ENCODE measurements at places on chromosomes 16 and 17. TPM values are rescaled to one million over a fixed set of nuclear protein-coding genes. Genes with fewer than 3 reads are reported as not detected.

CACNG3 gene
- not detected for total RNA-seq

DNA sequence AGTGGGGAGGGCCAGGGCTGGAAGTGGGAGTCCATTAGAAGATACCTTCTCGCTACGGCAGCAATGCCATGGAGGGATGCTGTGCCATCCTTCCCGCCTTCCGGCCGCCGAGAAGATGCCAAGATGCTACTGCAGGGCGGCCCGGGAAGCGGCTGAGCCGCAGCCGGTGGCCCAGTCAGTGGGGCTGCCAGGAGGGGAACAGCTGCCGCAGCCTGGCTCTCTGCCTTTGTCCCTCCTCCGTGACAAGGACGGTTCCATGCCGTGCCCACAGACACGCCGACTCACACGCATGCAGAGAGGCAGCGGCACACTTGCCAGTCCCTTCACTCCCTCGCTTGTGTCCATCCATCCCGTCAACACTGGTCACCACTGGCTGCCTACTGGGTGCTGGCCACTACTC is 20.2 kb upstream of the NCBP3 start:
- no peak for DNase-seq

DNA sequence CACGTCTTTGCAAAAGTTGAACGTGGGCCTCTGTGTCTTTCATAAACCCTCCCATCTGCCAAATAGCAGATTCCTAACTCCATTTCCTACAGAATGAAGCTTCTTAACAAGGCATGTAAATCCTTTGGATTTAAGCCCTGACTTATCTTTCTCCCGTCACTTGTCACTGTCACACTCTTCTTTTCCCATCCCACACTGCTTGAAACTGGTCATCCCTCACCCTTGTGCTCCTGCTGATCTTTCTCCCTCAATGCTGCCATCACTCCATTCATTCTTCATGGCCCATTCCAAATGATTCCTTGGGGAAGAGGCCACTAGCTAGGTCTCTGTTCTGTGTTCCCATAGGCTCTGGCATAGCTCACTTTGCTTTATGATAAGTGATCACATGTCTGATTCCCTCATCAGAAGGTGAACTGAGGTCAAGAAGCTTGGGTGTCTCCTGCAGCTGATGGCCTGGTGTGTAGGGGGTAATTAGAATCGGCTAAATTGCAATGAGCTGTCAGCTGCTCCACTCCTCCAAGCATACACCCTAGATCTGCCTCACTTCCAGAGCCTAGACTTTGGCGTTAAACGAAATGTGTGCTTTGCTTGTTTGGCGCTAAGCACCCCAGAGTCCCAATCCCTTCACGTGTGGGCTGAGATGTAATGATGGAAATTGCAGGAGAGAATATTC is 61.7 kb downstream of the PECAM1 start:
- DNase-seq, result no peak

NOD2 gene
- total RNA-seq, result 7.4 TPM

DNA sequence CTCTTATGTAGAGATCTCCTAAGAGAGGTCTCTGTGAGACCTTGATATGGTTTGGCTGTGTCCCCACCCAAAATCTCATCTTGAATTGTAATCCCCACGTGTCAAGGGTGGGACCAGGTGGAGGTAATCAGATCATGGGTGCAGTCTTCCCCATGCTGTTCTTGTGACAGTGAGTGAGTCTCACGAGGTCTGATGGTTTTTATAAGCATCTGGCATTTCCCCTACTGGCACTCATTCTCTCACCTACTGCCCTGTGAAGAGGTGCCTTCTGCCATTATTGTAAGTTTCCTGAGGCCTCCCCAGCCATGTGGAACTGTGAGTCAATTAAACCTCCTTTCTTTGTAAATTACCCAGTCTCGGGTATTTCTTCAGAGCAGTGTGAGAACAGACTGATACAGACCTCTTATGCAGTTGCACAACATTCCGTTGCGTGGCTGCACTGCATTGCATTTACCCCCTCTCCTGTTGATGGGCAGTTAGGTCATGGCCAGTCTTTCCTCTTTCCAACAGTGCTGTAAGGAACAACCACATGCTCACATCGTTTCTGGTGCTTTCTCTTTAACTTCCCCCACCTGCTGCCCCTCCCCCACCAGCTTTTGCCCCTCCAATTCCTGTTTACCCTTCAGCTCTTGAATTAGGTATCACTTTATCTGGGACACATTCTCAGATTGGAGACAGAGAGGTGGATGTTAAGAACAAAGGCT is 43.6 kb upstream of the MED9 start:
- DNase-seq, result no peak

DNA sequence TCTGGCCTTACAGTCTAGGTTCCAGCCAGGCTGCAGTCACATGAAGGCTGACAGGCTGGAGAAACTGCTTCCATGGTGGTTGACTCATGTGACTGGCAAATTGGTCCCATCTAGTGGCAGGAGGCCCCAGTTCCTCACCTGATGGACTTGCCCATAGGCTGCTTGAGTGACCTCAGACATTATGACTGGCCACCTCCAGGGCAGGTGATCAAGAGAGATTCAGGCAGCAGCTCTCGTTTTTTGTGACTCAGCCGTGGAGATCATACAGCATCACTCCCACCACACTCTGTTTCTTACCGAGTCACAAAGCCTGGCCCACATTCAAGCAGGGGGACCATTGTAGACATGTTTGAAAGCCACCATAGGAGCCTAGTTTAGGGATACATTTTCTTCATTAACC is 34.5 kb downstream of the SIAH1 start:
- no peak for DNase-seq

DNA sequence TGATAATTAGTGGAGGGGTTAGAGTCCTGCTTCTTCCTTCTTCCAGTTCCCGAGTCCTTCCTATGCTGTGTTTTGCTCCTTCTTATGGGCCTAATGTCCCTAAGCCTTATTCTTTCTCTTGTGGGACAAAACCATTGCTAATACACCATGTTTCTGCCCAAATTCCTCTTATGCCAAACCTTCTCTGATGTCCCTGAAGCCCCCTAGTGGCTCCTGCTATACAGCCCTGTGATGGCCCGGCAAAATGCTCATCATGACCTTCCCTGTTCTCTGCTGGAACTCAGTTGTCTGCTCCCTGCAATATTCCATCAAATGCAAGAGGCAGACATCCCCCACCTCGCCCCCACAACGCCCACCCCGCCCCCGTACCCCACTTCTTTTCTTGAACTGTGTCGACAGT is 171.6 kb downstream of the CDH11 start:
- DNase-seq, result no peak

GPR139 gene
- not detected for total RNA-seq

- no peak for DNase-seq
Observed at GRCh38 chr16:70686376-70687101, 686 bp upstream of the MTSS2 start.

CX3CL1 gene
- 117 TPM for total RNA-seq

- DNase-seq, result no peak
Observed at GRCh38 chr16:70152578-70153302, 20.8 kb upstream of the CLEC18C start.

DNA sequence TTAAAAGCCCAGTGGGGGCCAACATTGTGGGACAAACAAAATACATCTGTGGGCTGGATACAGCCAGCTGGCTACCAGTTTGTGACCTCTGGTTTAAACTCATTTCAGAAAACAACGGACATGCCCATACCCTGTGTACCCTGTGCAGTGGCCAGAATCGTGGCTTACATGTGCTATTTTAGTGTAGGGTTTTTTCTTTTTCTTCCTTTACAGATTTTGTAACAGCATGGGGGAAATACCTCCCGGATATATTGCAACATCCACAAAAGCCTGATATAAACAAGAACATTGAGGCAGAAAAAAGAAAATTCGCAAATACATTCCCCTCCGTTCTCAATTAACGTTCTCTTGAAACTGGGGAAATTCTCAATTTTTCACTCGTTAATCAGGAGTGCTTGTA is 7.3 kb downstream of the HS3ST4 start:
- DNase-seq, result no peak

ABCA6 gene
- 38.5 TPM for total RNA-seq

- DNase-seq, result no peak
Observed at GRCh38 chr17:32859857-32860525, 16.9 kb downstream of the MYO1D start.

IGFALS gene
- total RNA-seq, result 0.54 TPM

PPP1R9B gene
- 67.1 TPM for total RNA-seq

ABI3 gene
- total RNA-seq, result 8.9 TPM

DNA sequence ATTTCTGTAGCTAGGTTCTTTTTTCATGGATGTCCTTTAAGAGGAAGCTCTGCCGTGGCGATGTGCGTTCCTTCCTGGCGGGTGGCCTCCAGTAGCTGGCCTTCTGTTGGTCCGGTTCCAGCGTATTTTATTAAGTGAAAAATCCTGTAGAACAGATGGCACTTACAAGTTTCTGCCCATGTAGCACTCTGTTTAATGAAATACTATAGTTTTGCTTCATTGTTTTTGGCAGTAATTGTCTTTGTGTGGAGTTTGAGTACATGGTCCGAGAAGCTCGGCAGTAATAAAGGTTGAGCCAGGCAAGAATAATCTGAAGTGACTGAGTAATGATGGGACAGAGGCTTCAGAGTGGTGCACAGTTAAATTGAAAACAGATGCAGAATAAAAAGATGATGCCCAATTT is 20.4 kb downstream of the USP10 start:
- no peak for DNase-seq

OR1A1 gene
- total RNA-seq, result not detected

DNA sequence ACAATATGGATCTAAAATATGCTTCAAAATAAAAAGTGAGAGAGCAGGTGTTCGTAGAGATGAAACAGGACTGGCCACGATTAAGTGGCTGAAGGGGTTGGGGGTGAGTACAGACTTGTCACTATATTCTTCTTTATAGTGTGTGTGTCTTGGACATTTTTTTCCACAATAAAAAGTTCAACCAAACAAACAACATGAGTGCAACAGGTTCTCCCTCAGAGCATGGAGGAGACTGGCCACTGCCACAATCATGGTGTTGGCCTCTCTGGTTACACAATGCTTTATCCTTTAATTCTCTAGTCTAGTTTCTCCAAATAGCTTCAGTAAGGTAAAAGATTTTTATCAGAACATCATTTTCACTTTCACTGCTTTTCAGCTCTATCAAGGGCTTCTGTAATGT is 109.3 kb downstream of the PARN start:
- DNase-seq, result no peak

GRCh38 chr16:80105160-80105559 is 435.6 kb upstream of the DYNLRB2 start:
- DNase-seq, result no peak

ANKS4B gene
- total RNA-seq, result not detected

GRCh38 chr17:50198026-50198669 is 3.3 kb downstream of the COL1A1 start:
- no peak for DNase-seq

GRCh38 chr17:18921912-18922451 is 30.0 kb upstream of the SLC5A10 start:
- no peak for DNase-seq

CSF3 gene
- total RNA-seq, result 43.2 TPM

DNA sequence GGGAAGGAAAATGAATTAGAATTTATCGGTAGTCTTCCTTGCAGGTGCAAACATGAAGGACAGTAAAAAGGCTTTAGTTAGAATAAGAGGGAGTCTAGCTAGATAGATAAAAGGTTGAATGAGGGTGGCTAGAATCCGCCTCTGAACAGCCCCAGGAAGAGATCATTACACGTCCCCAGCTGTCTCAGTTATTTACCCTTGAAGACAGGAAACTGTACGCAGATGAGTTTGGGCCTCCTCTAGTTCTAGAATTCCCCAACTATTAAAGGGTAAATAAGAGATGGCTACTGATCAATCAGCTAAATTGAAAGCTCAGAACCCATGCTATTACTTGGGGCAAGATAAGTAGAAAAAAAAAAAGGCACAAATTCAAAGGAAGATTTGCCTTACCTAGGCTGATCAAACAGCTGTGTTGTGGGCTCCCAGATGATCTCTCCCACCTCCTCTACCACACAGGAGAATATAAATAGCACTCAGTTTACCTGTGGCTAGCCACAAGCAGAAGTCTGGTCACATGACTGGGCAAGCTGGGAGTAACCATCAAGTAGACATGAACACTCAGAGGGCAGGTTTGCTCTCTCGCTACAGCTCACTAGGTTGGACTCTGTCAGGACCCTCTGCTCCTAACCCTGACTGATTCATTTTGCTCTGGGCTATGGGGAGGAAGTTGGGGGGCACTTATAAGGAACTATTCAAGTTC is 17.0 kb downstream of the FAM117A start:
- DNase-seq, result no peak

GRCh38 chr17:82031885-82032627 is 578 bp downstream of the RAC3 start:
- DNase-seq, result no peak

BIRC5 gene
- total RNA-seq, result 4.2 TPM

DNA sequence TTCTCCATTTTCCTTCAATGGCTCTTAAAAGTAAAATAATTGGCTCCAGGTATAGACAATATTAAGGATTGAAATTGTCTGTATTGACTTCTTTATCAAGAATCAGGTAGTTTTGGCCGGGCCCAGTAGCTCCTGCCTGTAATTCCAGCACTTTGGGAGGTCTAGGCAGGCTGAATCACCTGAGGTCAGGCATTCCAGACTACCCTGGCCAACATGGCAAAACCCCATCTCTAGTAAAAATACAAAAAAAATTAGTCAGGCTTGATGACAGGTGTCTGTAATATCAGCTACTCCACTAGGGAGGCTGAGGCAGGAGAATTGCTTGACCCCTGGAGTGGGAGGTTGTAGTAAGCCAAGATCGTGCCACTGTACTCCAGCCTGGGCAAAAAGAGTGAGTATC is 1008.5 kb upstream of the EEF2KMT start:
- DNase-seq, result no peak

GRCh38 chr16:84065536-84066132 is 23.0 kb upstream of the SLC38A8 start:
- DNase-seq, result no peak

CYTH1 gene
- 79.4 TPM for total RNA-seq

- DNase-seq, result no peak
Observed at GRCh38 chr17:67696853-67697498, 20.8 kb upstream of the NOL11 start.

DNA sequence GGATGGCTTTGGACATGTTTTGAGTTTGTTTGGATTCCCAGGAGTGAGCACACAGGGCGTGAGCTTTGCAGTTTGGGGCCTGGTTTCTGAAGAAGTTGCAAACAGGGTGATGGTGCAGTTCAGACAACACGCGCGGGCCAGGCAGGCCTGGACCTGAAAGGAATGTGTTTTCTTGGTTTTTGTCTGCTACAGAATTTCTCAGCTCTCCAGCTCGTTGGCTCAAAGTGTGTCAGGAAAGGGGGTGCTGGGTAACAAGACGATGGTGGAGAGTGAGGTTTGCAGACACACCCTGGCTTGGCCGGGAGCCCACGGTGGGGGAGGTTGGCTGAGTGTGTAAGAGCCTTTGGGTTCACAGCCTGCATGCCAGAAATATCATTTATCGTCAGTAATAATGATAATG is 82.3 kb downstream of the CMIP start:
- no peak for DNase-seq

Measured in thoracic aorta (tissue), 2 donors.